NCI-H1436 (cell line): ENCODE measurements at places on chromosomes 2 and 18.

DNA sequence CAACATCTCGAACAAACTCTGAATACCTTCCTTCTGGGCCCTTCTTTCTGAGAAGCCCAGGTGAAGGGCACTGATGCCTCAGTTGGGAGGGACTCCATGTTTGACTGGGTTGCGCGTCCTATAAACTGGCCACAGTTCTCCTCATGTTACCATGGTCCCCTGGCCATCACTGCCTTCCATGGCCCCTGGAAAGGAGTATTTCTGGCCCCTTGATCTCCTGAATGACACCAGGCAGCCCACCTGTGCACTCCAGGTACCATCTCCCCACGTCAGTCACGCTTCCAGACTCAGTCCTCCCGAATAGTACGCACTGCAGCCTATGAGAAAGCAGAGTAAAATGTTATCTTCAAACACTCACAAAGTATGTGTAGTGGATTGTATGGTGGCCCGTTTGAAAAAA is 73.9 kb downstream of the ACKR3 start:
- no peak for DNase-seq

GRCh38 chr2:238119756-238120462 is 18.6 kb upstream of the KLHL30 start:
- DNase-seq: no peak

GRCh38 chr2:109399066-109399465 is 214.7 kb downstream of the SEPTIN10 start:
- no peak for DNase-seq

GRCh38 chr2:223034221-223034975 is 17.6 kb upstream of the KCNE4 start:
- no peak for DNase-seq

DNA sequence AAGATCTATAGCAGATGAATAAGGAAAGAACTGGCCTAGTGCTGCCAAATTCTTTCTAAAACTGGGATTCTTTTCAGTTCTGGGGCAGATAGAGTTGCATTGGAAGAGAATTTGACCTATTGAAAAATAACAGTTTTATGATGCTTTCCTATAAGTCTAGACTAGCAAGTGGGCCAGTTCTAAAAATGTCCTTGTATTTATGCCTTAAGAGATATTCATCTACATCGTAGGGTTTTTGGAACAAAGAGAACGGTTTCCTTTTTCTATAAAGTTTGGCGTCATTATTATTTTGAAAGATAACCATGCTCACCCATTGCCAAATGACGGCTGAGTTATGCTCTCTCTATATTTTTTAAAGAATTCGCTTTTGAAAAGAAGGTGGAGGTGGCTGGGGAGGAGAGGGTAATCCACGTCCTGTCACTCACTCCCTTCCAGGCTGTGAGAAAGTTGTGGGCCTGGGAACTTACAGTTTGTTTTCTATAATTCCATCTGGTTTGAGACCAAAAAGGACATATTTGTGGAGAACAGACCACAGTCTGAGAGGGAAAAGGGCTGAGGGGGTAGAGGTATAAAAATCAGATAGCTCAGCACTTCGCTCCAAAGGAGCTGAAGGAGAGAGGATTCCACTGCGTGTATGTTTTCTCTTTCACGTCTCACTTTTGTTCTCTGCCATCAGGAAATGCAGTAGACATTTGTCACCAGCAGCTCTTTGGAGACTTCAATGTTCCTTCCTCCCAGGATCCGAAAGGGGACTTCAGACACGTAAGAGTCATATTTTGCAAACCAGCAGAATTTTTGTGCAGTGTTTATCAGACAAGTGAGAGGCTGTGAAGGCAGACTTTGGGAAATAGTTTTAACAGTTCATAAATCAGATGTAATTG is 281.9 kb upstream of the FN1 start:
- no peak for DNase-seq

GRCh38 chr2:19225126-19225525 is 133.3 kb downstream of the OSR1 start:
- no peak for DNase-seq

GRCh38 chr18:35178260-35178659 is 62.6 kb upstream of the ZNF397 start:
- no peak for DNase-seq

GRCh38 chr2:221779614-221780067 is 207.5 kb upstream of the EPHA4 start:
- DNase-seq: no peak

DNA sequence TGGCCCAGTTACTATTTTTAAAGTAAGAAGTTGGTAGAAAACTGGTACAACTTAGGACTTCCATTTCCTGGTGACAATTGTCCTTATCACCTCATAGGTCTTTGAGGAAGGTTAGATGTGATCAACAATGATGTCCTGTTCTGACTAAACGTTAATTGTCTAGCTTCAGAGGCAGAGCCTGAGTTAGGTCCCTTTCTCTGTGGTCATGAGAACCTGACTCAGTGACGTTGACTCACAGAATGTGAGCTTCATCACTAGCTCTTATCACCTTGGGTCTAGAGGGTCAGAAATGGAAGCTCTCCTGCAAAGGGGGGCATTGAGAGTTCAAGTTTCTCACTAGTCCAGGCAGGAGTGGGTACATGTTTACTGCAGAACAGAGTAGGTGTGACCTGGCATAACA is 60.6 kb upstream of the ATP8B1 start:
- no peak for DNase-seq

DNA sequence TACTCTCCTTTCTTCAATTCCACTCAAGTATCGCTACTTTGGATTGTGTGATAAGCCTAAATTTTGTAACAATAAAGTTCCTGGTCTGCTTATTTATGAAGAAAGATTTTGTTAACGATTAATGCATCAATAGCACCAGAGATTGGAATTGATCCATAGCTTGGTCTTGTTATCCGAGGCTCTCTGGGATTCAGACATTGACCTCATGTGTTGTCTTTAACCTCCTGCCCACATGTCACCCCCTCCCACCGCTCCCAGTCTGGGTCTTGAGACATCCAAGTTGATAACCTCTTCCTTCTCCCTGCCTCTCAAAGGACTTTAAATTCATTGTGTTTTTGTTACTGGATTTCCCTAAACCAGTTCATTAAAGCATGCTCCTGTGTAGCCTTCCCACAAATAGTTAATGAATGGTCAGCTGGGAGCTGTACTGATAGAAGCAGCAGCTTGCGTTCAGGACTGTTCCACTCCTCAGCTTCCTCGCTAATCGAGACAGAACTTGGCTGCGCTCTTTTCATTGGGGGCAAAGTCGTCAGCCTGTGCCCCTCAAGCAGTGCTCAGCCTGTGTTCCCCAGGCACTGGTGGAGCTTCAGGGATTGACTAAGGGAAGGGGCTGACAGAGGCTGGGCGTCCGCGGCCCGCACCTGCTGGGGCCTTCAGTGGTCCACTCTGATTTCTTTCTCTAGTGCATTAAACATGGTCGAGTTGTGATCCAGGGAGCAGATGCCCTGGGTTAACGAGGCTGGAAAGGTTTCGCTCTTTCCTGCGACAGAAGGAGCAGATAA is 18.9 kb downstream of the ASB1 start:
- DNase-seq: no peak

DNA sequence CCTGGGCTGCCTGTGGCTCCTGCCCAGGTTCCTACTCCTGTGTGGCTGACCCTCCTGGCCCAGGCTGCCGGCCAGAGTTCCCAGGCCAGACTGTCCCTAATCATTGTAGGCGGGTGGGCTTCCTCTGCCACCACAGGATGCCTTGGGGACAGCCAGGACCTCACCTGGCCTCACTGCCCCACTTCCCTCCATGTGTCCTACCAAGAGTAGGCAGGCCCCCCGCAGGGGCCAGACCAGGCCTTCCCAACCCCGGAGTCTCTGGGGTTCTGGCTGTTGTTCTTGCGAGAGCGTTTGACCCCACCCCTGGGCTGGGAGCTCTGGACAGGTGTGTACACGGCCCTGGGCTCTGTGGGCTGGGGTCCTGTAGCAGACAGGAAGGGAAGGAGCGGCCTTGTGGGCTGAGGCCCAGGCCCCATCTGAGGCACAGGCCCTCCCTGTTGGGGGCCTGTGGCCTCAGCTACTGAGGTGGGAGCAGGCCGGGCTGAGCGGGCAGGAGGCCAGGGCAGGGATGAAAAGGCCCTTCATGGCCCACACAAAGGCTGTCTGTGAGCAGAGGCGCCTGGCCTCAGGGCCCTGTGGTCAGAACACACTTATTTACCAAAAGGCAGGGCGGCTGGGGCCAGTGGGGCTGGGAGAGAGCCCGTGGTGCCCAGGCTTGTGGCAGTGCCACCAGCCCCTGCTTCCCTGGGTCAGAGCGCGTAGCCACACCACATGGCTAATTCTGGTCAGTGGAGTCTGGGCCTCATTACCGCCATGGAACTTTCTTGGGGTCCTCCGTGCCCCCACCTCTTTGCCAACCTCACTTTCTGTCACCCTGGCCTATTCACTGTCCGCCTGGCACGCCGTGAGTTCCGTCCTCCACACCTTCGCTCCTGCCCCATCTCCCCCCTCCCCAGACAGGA is 2.0 kb downstream of the SNORC start:
- DNase-seq: no peak

DNA sequence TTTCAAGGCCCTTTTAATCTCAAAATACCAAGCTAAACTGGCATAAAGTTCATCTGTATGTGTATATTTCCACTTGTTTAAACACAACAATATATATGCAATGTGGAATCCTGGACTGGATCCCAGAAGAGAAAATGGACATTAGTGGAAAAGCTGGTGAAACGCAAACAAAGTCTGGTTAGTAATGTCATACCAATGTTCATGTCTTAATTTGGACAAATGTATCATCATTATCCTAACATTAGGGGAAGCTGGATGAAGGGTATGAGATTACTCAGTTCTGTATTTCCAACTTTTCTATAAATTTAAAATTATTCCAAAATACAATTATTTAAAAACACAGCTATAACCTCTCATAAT is 3.8 kb downstream of the SP3 start:
- DNase-seq: no peak

GRCh38 chr2:55985406-55985805 is 61.8 kb upstream of the EFEMP1 start:
- DNase-seq: no peak

- DNase-seq: no peak
These were observed 17.6 kb upstream of the CHST9 start for GRCh38 chr18:27202741-27203140.

DNA sequence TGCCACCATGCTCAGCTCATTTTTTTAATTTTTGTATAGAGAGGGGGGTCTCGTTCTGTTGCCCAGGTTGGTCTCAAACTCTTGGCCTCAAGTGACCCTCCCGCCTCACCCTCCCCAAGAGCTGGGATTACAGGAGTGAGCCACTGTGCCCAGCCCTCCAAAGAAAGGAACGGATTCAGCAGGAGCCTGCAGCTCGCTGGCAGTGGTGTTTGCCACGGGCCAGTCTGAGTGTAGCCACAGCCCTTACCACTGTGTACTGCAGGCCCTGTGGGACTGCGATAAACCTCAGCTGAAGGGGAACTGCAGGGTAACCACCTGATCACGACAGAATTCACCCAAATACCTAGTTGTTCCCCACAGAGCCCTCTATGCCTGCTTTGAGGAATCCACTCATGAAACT is 6.8 kb downstream of the COPS9 start:
- DNase-seq: no peak

GRCh38 chr2:177694348-177694747 is 301.8 kb downstream of the AGPS start:
- DNase-seq: no peak

GRCh38 chr2:128236491-128237035 is 82.1 kb downstream of the HS6ST1 start:
- no peak for DNase-seq

- DNase-seq: no peak
These were observed 121.9 kb upstream of the ACAA2 start for GRCh38 chr18:49935215-49935614.

DNA sequence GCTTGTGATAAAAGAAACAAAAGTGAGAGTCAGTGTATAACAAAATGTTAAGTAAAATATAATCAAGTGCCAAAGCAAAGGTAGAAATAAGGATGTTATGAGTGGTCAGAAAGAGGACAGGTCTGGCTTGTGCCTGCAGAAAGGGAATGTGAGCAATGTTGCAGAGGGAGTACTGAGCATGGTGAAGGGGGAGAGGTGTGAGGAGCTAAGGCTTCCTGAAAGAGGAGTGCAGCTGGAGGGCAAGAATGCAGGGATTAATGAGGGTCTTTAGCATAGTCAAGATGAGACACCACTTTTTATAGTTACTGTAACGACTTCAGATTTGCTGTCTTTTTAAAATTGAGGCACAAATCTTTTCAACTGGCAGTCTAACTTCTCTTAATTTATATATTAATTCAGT is 22.0 kb upstream of the FIGN start:
- DNase-seq: no peak

DNA sequence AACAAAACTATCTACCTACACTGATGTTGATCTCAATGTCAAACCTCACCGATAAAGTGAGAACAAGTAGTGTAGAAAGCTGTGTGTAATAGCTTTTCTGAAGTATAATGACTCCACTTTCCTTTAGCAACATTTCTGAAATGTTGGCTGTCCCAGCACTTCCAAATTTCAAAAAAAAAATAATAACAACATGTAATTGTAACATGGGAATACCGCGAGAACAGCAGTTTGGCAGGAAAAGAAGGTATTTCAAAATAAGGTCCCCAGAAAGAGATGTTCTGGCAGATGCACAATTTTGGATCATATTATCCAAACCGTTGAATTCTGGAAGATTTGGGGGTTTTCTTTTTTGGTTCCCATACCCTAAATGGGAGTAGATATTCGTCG is 352.0 kb downstream of the ARHGAP15 start:
- DNase-seq: no peak

- DNase-seq: no peak
These were observed 7.6 kb upstream of the GAREM1 start for GRCh38 chr18:32478317-32478716.

- no peak for DNase-seq
These were observed 819 bp downstream of the TGIF1 start for GRCh38 chr18:3450799-3451182.

- no peak for DNase-seq
These were observed 82.5 kb upstream of the GAREM1 start for GRCh38 chr18:32553174-32553573.

- DNase-seq: no peak
These were observed 22.2 kb upstream of the AFTPH start for GRCh38 chr2:64501946-64502345.

GRCh38 chr2:199278099-199278498 is 179.6 kb downstream of the SATB2 start:
- DNase-seq: no peak

DNA sequence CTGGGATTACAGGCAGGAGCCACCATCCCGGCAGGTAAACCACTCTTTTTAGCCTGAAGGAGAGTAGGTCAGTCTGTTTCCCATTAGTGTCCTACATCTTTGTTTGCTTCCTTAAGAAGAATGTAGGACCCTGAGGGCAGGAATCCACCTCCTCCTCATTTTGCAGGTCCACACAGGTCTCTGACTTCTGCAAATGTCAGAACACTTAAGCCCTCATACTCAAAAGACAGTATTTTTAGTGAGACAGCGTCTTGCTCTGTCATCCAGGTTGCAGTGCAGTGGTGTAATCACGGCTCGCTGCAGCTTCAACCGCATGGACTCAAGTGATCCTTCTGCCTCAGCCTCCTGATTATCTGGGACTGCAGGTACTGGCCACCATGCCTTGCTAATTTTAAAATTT is 9.3 kb downstream of the PSTPIP2 start:
- no peak for DNase-seq

DNA sequence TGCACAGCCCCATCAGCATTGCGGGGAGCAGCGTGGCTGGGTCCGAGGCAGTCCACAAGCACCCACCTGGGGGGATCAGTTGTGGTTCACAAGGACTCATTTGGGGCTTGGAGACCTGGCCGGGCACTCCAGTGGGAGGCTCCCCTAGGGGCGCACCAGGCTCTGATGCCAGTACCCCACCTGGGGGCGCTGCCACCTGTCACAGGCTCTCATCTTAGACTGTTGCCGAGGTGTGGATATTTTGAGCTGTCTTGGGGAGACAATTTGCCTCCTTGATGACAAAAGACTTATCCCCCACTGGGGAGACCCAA is 3.0 kb downstream of the ADRA2B start:
- DNase-seq: no peak
